ENCODE measurements at places on chromosomes 6 and 20.

GRCh38 chr20:1472556-1473245, 6.1 kb upstream of the NSFL1C start:
- no peak for DNase-seq

- DNase-seq = no peak
These were observed 159.7 kb downstream of the GMDS start for GRCh38 chr6:2085657-2086056.

DNA sequence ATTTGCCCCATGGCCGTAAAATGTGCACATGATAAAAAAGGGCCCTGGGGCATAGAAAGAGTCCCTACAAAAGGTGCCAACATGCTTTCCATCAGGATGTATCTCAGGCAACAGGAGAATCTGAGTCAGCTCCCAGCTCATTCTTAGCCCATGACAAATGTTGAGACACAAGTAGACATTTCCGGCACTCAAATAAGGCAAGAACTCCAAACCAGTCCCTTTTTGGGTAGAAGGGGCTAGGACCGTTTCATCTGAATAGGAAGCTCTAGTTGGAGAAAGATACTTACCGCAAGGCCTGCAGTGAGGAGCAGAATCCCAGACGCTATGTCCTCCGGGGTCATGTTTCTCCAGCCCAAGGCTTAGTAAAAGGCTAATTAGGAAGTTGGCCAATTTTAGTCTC, 261.0 kb upstream of the RIN2 start:
- no peak for DNase-seq

DNA sequence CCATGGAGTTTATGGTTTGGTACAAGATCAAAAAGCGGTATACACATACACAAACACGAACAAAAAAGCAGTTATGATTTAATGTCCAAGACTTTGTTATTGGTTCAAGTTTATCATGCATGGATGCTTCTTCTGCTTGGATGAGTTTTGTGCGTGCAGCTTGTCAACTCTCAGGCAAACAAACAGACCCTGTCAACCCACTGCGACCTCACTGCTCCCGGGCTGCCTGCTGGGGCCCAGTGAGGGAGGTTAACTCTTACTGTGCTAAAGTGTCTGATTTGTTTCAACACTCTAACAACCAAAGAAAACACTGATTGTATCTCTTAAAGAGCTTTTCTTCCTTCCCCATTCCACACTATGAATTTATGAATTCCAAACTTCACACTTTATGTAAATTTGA, 26.8 kb upstream of the DDR1 start:
- DNase-seq = no peak

Measured in muscle of back (tissue), 13 donors.